ENCODE measurements at places on chromosomes 3 and 15. TPM values are rescaled to one million over a fixed set of nuclear protein-coding genes. Genes with fewer than 3 reads are reported as not detected.

DNA sequence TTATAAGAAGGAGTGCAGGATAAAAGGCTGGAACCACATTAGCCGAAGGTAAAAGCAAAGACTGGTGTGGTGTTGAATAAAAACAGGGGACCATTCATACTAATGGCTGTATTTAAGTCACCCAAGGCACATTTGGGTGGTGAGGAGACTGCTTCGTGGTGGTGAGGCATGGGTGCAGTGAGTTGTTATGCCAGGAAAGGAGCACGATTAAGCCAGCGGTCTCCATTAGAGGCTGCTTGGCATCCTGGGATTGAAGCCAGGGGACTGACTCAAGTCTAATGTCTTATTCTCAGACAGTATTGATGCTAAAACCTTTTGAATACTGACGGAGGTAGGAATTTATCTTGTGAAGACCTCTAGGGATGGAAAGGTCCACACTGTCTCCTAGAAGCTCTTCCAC lies 21.9 kb downstream of the FEM1B start:
- no peaks in the 10 kb centered on the region for H3K4me1 ChIP-seq
- peaks cover 4% of the 10 kb centered on the region for H3K36me3 ChIP-seq
- no peak overlapping the region for H3K4me3 ChIP-seq
- DNase-seq = no peak
- H3K27ac ChIP-seq = no peak overlapping the region

The ZNF660 gene
- total RNA-seq = 8.1 TPM

DNA sequence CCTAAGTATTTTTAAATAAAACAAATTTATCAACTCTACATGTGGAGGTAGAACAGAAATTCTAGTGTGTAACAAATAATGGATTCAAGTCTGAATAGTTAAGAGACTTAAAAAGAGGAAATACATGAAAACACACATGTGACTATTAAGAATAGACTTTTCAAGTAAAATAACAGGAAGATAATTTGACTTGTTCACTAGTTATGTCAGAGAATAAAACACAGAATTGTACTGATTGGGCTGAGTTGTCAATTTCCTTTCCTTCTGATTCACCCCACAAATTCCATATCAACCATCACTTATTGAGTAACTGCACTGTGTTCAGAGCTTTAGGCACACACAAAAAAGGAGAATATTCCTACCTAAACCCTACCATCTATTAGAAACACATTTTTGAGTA lies 557.2 kb downstream of the TUSC7 start:
- H3K27me3 ChIP-seq = no peaks in the 10 kb centered on the region
- H3K4me1 ChIP-seq = no peaks in the 10 kb centered on the region
- H3K36me3 ChIP-seq = no peaks in the 10 kb centered on the region
- H3K4me3 ChIP-seq = no peak overlapping the region

- DNase-seq = no peak
- no peaks in the 10 kb centered on the region for H3K27me3 ChIP-seq
- no peak overlapping the region for H3K27ac ChIP-seq
- no peak overlapping the region for H3K4me3 ChIP-seq
- H3K4me1 ChIP-seq = no peaks in the 10 kb centered on the region
Observed at GRCh38 chr3:129598484-129598883, 8.0 kb downstream of the PLXND1 start.

DNA sequence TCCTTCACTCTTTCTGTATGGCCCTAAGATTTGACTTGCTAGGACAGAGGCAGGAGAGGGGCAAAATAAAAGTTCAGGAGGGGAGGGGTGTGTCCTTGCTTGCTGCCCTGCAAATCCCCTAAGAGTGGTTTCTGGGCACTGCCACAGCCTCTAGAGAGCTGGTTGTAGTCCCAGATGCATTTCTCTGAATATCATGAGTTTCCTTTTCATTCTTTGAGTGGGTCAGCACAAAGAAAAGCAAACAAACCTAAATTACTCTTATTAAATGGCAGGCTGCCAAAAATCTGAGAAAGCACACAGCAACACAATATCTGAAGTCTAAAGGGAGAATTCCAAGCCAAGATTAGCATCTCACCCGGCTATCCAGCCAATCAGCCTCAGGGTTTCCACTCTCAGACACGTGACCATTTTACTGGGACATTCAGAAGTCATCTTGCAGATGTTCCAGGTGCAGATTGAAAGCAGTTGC lies 919.3 kb downstream of the TUSC7 start:
- H3K4me3 ChIP-seq = no peak overlapping the region
- peaks cover 7% of the 10 kb centered on the region for H3K4me1 ChIP-seq
- no peaks in the 10 kb centered on the region for H3K27me3 ChIP-seq
- no peak for DNase-seq
- no peaks in the 10 kb centered on the region for H3K36me3 ChIP-seq
- H3K27ac ChIP-seq = no peak overlapping the region

DNA sequence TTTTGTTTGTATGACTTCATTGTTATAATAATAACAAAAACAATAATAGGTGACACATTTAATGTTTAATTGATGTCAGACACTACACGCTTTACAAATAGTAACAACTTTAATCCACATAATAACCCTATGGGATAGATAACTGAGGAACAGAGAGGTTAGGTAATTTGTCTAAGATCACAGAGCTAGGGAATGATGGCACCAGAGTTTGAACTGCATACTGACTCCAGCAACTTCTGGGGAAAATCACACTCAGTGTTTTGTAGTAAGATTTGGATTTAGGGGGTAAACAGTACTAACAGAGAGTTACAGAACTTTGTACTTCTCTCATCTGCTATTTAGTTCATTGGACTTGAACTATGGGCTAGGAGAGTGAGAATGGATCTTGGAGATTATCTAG lies 66.0 kb downstream of the CMSS1 start:
- no peaks in the 10 kb centered on the region for H3K27me3 ChIP-seq
- no peaks in the 10 kb centered on the region for H3K36me3 ChIP-seq
- peaks cover 2% of the 10 kb centered on the region for H3K4me1 ChIP-seq
- H3K27ac ChIP-seq = no peak overlapping the region
